Testis (tissue), 5 donors: ENCODE measurements at places on chromosomes 4 and X.

- H3K27ac ChIP-seq, result no peak overlapping the region
- H3K4me3 ChIP-seq, result no peak overlapping the region
- H3K27me3 ChIP-seq, result no peaks in the 10 kb centered on the region
Observed at GRCh38 chrX:73812256-73812655, 249.3 kb downstream of the CHIC1 start.

- no peaks in the 10 kb centered on the region for H3K36me3 ChIP-seq
- H3K27ac ChIP-seq, result no peak overlapping the region
- no peaks in the 10 kb centered on the region for H3K27me3 ChIP-seq
- H3K4me1 ChIP-seq, result no peaks in the 10 kb centered on the region
Observed at GRCh38 chrX:114611018-114611619, 27.2 kb downstream of the HTR2C start.

- H3K27me3 ChIP-seq, result no peaks in the 10 kb centered on the region
- no peaks in the 10 kb centered on the region for H3K4me1 ChIP-seq
- H3K36me3 ChIP-seq, result no peaks in the 10 kb centered on the region
- no peak overlapping the region for H3K27ac ChIP-seq
- DNase-seq, result no peak
- H3K4me3 ChIP-seq, result no peak overlapping the region
Observed at GRCh38 chr4:99815597-99816011, 1.0 kb upstream of the DAPP1 start.

DNA sequence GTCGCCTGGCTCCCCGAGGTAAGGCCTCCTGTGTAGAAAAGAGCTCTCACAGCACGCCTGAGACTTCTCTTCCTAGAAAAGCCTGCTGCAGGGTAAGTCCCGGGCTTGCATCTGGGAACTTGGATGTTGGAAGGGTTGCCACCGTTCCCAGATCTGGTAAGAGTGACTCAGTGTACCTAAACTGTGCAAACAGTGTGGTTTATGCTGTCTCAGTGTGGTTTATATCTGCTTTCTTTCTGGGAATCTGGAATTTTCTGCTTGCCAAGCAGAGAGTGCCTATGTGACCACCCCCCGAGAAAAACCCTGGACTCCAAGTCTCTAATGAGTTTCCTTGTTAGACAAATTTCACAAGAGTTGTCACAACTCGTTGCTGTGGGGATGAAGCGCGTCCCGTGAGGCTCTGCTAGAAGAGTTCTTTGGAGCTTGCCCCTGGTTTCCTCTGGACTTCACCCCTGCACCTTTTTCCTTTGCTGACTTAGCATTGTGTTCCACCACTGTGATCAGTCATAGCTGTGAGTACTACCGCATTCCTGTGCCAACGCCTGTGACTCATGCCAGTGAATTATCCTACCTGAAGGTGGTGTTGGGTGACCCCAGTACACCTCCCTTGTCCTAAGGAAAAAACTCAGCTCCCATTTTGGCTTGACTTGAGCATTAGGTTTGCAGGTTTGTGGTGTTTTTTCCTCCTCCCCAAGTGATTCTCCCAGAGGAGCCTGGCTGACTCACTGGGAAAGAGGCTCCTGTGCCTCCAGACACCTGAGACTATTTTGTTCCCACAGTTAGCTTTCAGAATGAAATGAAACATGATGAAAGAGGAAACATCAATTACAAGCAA lies 14.5 kb downstream of the SLC2A9 start:
- DNase-seq, result no peak
- H3K36me3 ChIP-seq, result no peaks in the 10 kb centered on the region
- no peak overlapping the region for H3K4me3 ChIP-seq
- no peaks in the 10 kb centered on the region for H3K4me1 ChIP-seq
- H3K27me3 ChIP-seq, result no peaks in the 10 kb centered on the region
- no peak overlapping the region for H3K27ac ChIP-seq

- no peaks in the 10 kb centered on the region for H3K27me3 ChIP-seq
- H3K4me3 ChIP-seq, result no peak overlapping the region
- DNase-seq, result no peak
- H3K4me1 ChIP-seq, result no peaks in the 10 kb centered on the region
- H3K27ac ChIP-seq, result no peak overlapping the region
Observed at GRCh38 chr4:10733481-10734062, 49.0 kb upstream of the CLNK start.

- H3K4me3 ChIP-seq, result no peak overlapping the region
- H3K27ac ChIP-seq, result no peak overlapping the region
- DNase-seq, result no peak
- H3K4me1 ChIP-seq, result no peaks in the 10 kb centered on the region
- no peaks in the 10 kb centered on the region for H3K27me3 ChIP-seq
Observed at GRCh38 chr4:89573656-89574055, 263.3 kb downstream of the SNCA start.

- no peak overlapping the region for H3K27ac ChIP-seq
- H3K36me3 ChIP-seq, result no peaks in the 10 kb centered on the region
- H3K27me3 ChIP-seq, result no peaks in the 10 kb centered on the region
- no peak for DNase-seq
Observed at GRCh38 chr4:119962631-119963030, 104.0 kb downstream of the MAD2L1 start.

DNA sequence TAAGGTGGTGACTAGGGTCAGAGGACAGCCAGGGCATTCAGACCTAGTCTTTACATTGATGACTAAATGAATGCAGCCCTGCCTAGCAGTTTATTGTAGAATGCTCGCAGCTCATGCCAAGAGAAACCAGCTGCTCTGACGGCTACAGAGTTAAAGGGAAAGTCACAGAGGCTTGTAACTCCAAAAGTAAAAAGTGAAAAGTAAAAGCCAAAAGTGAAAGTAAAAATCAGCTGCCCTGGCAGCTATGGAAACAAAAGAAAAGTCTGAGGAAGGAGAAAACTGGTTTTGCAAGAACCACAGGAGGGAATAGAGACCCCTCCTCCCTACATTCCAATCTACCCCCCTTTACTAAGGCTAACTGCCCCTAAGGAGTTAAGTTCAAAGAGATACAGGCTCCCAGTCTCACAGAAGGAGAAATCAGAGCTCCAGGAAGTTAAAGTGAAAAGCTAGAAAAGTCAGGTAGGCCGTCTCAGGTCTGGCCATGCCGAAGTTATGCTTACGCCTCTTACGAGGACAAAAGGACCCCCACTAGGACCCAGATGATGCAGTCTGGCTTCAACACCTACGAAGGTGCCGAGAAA lies 6.0 kb downstream of the GAGE10 start:
- H3K4me3 ChIP-seq, result no peak overlapping the region
- peak; percentile 25 for DNase-seq
- peaks cover 7% of the 10 kb centered on the region for H3K4me1 ChIP-seq
- no peaks in the 10 kb centered on the region for H3K27me3 ChIP-seq
- peak overlapping the region; percentile 86 for H3K27ac ChIP-seq

DNA sequence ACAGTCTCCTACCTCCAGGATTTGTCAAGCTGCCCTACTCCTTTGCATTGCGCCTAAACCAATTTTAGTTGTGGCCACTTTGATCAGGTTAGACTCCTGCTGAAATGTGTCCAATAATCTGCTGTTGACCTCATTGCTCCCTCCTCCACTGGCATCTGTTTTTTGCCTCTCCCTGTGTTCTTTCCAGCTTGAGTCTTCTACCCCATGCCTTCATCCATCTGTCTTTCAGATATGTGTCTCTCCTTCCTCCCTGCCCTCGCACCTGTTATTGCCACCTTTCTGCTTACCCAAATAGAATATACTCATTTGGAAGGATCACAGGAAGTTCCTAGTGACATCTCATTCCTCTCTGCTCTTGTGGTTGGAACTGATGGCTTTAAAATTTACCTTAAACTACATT lies 366.6 kb upstream of the CLNK start:
- H3K27ac ChIP-seq, result no peak overlapping the region
- no peak overlapping the region for H3K4me3 ChIP-seq

DNA sequence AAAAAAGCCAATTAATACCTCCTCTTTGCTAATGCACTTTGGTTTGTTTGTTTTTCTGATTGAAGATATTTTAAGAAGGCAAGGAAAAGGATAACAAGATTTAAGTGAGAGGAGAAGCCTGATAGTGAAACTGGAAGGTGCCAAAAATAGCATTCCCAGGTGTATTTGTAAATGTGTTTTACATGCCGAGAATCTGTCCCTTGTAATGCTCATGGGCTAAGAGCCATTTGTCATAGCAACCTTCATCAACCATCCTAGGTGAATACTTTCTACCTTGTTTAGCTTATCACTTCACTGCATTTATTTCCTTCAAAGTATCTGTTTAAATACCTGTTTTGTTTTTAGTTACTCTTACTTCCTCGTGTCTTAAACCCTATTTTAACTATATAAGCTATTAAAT lies 127.8 kb downstream of the KCTD8 start:
- no peak overlapping the region for H3K27ac ChIP-seq
- no peak overlapping the region for H3K4me3 ChIP-seq
- H3K27me3 ChIP-seq, result no peaks in the 10 kb centered on the region
- H3K4me1 ChIP-seq, result no peaks in the 10 kb centered on the region
- no peaks in the 10 kb centered on the region for H3K36me3 ChIP-seq

- no peak overlapping the region for H3K27ac ChIP-seq
- no peak overlapping the region for H3K4me3 ChIP-seq
- no peaks in the 10 kb centered on the region for H3K36me3 ChIP-seq
- no peaks in the 10 kb centered on the region for H3K4me1 ChIP-seq
- H3K27me3 ChIP-seq, result no peaks in the 10 kb centered on the region
- DNase-seq, result no peak
Observed at GRCh38 chr4:72348701-72349100, 220.3 kb downstream of the ADAMTS3 start.

- H3K4me1 ChIP-seq, result no peaks in the 10 kb centered on the region
- no peak overlapping the region for H3K4me3 ChIP-seq
- H3K36me3 ChIP-seq, result no peaks in the 10 kb centered on the region
- no peak for DNase-seq
Observed at GRCh38 chrX:99914635-99915034, 495.4 kb downstream of the PCDH19 start.

DNA sequence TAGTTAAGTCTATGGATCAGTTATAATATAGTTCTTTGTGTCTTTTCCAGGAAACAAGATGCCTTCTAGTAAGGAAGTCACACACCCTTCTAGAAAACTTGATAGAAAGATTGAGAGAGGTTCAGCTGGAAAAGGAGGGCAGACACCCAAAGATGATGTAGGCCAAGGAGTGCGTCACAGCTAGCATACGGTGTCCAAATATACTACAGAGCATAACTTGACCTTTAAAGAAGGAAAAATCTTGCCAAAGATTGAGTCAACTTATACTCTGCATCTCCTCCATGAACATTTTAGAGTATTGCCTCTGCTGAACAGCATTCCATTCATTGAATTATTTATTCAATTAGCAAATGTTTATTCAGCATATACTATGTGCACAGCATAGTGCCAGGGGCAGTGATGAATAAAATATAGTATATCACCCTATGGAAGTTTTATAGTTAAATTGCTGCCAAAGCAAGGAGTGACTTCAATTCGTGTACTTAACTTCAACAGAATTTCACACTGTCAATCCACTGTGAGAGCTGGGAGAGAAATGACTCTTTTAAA lies 51.9 kb upstream of the SLC6A14 start:
- H3K27ac ChIP-seq, result no peak overlapping the region
- no peak for DNase-seq
- no peaks in the 10 kb centered on the region for H3K27me3 ChIP-seq

DNA sequence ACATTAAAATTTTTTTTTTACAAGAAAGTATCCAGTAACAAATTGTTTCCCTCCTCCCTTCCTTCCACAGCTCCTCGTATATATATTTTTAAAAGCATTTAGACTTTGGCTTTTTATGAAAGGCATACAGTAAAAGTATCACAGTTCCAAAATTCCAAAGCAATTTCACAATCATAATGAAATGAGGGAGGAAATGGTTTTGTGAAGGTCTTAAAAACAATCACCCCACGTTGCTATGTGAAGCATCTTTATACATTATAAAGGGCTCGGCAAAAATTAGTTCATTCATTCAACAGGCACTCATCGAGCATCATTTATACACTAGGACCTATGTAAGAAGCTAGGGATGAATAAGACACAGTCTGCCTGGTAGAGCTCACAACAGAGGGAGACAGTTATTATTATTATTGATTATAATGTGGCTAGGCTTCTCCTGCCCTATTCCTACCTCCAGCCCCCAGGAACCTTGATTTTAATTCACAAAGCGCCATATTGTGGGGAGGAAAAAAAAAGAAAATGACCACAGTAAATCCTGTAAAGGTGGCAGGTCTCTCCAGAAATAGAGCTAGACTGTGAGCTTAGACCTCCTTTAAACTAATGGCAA lies 239.9 kb downstream of the MAML3 start:
- no peaks in the 10 kb centered on the region for H3K36me3 ChIP-seq
- no peaks in the 10 kb centered on the region for H3K27me3 ChIP-seq
- no peak for DNase-seq
- H3K4me3 ChIP-seq, result no peak overlapping the region
- peak overlapping the region; percentile 59 for H3K27ac ChIP-seq
- H3K4me1 ChIP-seq, result peaks cover 47% of the 10 kb centered on the region

- H3K27ac ChIP-seq, result no peak overlapping the region
- H3K27me3 ChIP-seq, result no peaks in the 10 kb centered on the region
- no peaks in the 10 kb centered on the region for H3K4me1 ChIP-seq
- no peaks in the 10 kb centered on the region for H3K36me3 ChIP-seq
- H3K4me3 ChIP-seq, result no peak overlapping the region
- DNase-seq, result no peak
Observed at GRCh38 chr4:41369680-41370079, 113.0 kb downstream of the UCHL1 start.

DNA sequence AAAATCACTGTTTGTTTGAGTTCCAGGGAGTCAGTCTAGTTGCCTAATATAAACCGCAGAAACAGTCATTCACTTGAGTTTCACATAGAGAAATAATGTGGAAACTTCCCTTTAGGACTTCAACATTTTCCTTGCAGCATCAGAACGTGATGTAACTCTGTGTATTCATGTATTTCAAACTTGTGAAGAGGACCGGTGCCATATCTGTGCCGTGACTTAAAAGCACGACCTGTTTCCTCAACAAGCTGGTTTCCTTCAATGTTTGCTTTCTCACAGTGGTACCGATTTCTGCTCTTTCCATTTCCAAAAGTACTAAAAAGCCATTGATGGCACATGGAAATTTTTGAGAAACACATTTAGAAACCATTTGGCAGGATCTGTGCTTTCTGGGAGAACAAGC lies 166.6 kb upstream of the RAPGEF2 start:
- H3K27me3 ChIP-seq, result no peaks in the 10 kb centered on the region
- DNase-seq, result no peak
- H3K4me3 ChIP-seq, result no peak overlapping the region
- no peaks in the 10 kb centered on the region for H3K4me1 ChIP-seq

GRCh38 chr4:123236606-123237005 lies 160.0 kb upstream of the SPRY1 start:
- no peaks in the 10 kb centered on the region for H3K27me3 ChIP-seq
- DNase-seq, result no peak
- H3K36me3 ChIP-seq, result no peaks in the 10 kb centered on the region
- H3K27ac ChIP-seq, result no peak overlapping the region
- no peaks in the 10 kb centered on the region for H3K4me1 ChIP-seq
- H3K4me3 ChIP-seq, result no peak overlapping the region
